SK-N-SH (cell line): ENCODE measurements at places on chromosomes 7 and 10. TPM values are rescaled to one million over a fixed set of nuclear protein-coding genes. Genes with fewer than 3 reads are reported as not detected.

The NFE2L3 gene
- polyA plus RNA-seq = 36.1 and 50.8 TPM in 2 replicates

The FEZF1 gene
- not detected in 2 replicates for polyA plus RNA-seq

DNA sequence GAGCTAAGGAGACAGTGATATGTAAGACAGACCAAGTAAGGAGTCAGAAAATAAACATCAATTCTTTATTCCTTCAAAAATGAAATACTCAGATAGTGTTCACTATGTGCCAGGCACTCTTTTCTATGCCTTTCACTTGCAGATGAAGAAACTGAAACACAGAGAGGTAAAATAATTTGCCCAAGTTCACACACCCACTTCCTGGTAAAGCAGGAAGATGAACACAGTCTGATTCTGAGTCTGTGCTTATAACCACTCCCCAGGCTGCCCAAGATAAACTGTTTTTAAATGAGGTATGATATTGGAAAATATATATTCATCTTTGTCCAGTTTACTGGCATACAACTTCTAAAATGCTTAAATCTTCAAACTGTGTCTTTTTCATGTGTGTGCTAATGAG lies 294.4 kb upstream of the NPVF start:
- DNase-seq = no peak

GRCh38 chr7:139710036-139710435 lies 67.8 kb downstream of the HIPK2 start:
- no peak for DNase-seq

GRCh38 chr7:20229646-20230500 lies 12.7 kb upstream of the MACC1 start:
- DNase-seq = no peak

- peak; percentile 21 for DNase-seq
These were observed 2.0 kb downstream of the GAL3ST4 start for GRCh38 chr7:100166317-100166940.

The UCN3 gene
- polyA plus RNA-seq = not detected in 2 replicates

- DNase-seq = no peak
These were observed 62.3 kb downstream of the DNAH11 start for GRCh38 chr7:21605008-21605585.

The GBX1 gene
- polyA plus RNA-seq = not detected in 2 replicates

- no peak for DNase-seq
These were observed 40.7 kb downstream of the SGMS1 start for GRCh38 chr10:50582766-50583762.

The CCDC172 gene
- polyA plus RNA-seq = not detected in 2 replicates

The TEX47 gene
- polyA plus RNA-seq = not detected in 2 replicates

The C10orf53 gene
- 0.03 TPM in 1 of 2 replicates, not detected in the other for polyA plus RNA-seq

DNA sequence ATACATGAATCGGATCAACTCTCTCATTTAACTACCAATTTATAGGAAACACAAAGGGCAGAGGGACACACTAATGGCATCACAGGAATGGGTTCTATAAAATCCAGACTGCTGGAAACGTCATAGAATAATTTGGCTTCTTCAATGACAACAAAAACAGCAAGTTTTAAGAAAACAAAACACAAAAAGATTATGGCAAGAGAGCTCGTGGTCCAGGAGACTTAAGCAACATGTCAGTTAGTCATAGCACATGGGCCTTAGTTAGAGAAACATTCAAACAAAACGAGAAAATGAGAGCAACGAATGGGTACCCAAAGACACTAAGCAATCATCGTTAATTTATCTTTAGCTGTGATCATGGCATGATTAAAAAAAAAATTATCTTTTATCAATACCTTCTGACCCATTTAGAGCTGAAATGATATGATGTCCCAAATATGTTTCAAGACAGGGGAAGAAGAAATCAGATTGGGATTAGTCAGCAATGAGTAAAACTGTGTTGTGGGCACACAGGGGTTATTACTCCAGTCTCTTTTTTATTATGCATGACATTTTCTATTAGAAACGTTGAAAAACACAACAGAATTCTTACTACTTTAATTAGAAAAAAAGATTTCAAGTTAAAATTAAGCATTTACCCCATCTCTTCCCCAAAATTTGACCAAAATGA lies 28.3 kb downstream of the NCAPG2 start:
- no peak for DNase-seq

GRCh38 chr10:1410032-1410431 lies 327.3 kb downstream of the ADARB2 start:
- DNase-seq = no peak

- DNase-seq = no peak
These were observed 59.0 kb downstream of the PALD1 start for GRCh38 chr10:70537398-70538194.

The EPHA1 gene
- polyA plus RNA-seq = 0.26 and 0.49 TPM in 2 replicates

DNA sequence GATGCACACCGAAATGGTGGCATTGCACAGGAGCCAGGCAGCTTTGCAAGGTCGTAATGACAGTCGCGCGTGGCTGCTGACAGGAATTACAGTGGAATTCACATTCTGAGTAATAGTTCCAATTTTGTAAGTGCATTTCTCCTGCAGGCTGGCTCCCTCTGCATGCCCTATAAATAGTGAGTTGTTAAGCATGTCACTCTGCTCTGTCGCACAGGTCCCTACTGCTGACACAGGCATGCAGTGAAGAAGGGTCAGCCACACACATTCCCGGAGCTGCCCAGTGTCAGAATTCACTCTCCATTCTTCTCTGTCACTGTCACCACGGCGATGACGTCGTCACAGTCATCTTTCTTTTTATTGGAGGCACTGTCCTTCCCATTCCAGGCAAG lies 49.2 kb upstream of the SHH start:
- DNase-seq = no peak

- DNase-seq = no peak
These were observed 28.6 kb upstream of the LANCL2 start for GRCh38 chr7:55336540-55336939.

The HEPACAM2 gene
- not detected in 2 replicates for polyA plus RNA-seq

The FAM25A gene
- not detected in 2 replicates for polyA plus RNA-seq

The IFIT5 gene
- 2.7 and 3.6 TPM in 2 replicates for polyA plus RNA-seq

GRCh38 chr7:107076781-107077698 lies 32.5 kb downstream of the PRKAR2B start:
- DNase-seq = no peak
